Fibroblast of lung (primary cell): ENCODE measurements at places on chromosomes 3 and 15.

GRCh38 chr15:70339571-70340493, 242.1 kb upstream of the TLE3 start:
- DNase-seq = peak; percentile 67

DNA sequence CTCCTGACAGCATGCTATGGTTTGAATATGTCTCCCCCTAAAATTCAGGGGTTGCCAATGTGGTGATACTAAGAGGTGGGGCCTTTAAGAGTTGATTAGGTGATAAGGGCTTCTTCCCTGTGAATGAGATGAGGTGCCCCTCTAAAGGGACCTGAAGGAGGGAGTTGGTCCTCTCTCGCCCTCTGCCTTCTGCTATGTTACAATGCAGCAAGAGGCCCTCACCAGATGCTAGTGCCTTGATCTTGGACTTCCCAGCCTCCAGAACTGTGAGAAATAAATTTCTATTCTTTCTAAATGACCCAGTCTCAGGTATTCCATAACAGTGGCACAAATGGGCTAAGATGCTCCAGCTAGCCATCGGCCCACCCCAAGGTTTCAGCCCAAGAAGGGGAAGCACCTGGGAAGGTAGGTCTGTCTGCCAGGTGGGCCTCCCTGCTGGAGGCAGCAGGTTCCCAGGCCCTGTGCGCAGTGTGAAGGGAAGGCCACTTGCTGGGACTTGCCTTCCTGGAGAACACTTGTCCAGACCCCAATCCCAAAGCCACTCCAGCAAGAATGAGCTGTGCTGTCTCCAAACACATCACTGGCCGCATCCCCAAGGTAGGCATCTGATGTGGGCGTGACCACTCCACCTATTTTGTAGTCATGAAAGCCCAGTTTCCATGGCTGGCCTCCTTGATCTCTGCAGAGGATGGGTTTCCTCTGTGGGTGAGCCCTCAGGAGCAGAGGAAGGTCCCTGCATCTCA, 9.0 kb downstream of the TGM4 start:
- no peak for DNase-seq

DNA sequence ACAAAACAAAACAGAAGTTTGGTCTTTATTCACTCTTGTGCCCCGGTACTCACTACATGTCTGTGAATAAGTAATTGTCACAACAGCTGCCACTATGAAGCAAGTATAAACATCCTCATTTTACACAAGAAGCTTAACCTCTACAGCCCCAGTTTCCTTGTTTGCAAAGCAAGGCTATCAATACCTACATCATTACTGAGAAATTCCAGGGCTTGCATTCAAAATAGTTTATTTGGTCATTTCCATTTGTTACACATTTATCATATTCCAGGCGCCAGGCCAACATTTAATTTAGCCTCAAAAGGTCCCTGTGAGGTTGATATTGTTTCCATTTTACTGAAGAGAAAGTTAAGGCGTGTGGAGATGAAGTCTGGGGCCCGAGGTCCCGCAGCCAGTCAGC, 161.4 kb upstream of the LRTM1 start:
- peak; percentile 42 for DNase-seq

GRCh38 chr3:48232232-48232631, 8.7 kb upstream of the ZNF589 start:
- DNase-seq = no peak

DNA sequence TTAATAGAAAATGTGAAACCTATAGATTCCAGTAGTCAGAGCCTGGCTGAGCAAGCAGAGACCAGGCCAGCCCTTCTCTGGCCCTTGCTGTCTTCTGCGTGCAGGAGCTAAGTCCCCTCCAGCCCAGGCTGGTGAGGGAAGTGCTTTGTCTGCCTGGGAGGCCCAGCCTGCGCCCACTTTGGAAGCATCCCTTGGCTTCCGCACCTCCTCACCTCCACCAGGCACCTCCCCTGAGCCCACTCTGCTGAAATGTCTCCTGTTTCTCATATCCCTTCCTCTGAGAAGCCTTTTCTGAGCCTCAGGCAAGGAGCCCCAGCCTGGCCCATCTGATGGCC, 45.3 kb downstream of the ALDH1L1 start:
- no peak for DNase-seq

GRCh38 chr15:31438601-31439265, 112.1 kb downstream of the KLF13 start:
- no peak for DNase-seq

DNA sequence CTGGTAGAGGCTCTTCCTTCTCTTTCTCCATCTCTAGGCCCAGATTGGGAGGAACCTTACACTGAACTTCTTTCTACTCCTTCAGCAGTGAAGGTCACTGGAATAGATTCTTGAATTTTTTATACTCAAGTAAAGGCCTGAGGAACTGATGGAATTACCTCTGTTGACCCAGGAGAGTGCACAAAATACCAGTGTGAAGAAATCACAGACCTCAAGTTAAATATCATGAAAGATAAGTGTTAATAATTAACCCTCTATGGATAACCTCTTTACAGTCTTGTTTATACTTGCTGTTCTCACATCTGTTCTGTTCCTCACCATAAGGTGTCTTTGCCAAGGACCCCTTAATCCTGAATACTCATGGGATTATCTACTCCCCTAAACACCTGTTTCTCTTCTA, 244.4 kb upstream of the STAC start:
- no peak for DNase-seq

DNA sequence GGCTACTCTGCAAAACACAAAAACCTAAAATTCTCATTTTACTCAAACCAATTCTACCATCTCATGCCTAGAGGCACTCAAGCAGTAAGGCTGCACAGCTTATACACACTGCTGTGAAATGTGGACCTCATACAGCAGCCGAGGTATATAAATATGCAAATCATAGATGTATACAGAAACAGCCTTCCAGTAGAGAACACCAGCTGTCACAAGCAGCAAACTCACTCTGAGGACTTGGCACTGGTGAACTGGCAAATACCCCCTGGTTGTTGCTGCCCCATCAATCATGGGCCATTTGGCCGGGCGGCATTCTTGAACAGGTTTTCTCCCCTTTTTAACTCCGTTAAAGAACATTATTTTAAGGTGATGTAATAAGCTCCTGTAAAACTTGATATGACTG, 378.0 kb downstream of the LSAMP start:
- no peak for DNase-seq

GRCh38 chr3:33732394-33732793, 14.3 kb upstream of the CLASP2 start:
- no peak for DNase-seq

- DNase-seq = no peak
Measured at GRCh38 chr3:126338790-126339288, 18.4 kb downstream of the KLF15 start.

GRCh38 chr15:59839906-59840305, 150.8 kb upstream of the BNIP2 start:
- DNase-seq = no peak

GRCh38 chr3:148513096-148513543, 184.6 kb upstream of the AGTR1 start:
- DNase-seq = peak; percentile 24

- DNase-seq = peak; percentile 69
Measured at GRCh38 chr3:36663666-36664291, 100.6 kb downstream of the DCLK3 start.

DNA sequence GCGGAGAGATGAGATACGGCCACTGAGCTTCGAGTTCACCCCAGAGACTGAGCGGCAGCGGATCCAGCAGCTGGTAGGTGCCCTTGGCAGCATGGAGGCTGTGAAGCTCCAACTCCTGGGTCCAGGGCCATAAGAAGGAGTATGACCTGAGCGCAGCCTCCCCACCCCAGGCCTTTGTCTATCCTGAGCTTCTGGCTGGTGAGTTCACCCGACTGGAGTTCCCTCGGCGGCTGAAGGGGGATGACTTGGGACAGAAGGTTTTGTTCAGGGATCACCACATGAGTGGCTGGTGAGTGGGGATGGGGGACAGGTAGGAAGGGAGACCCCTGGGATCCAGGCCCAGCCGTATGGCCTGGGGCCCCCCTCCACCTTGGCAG, 2.6 kb downstream of the PPM1M start:
- DNase-seq = no peak

GRCh38 chr3:11803977-11804892, 42.5 kb downstream of the TAMM41 start:
- peak; percentile 50 for DNase-seq

- DNase-seq = peak; percentile 60
Measured at GRCh38 chr15:51135276-51135675, 40.6 kb upstream of the TNFAIP8L3 start.

DNA sequence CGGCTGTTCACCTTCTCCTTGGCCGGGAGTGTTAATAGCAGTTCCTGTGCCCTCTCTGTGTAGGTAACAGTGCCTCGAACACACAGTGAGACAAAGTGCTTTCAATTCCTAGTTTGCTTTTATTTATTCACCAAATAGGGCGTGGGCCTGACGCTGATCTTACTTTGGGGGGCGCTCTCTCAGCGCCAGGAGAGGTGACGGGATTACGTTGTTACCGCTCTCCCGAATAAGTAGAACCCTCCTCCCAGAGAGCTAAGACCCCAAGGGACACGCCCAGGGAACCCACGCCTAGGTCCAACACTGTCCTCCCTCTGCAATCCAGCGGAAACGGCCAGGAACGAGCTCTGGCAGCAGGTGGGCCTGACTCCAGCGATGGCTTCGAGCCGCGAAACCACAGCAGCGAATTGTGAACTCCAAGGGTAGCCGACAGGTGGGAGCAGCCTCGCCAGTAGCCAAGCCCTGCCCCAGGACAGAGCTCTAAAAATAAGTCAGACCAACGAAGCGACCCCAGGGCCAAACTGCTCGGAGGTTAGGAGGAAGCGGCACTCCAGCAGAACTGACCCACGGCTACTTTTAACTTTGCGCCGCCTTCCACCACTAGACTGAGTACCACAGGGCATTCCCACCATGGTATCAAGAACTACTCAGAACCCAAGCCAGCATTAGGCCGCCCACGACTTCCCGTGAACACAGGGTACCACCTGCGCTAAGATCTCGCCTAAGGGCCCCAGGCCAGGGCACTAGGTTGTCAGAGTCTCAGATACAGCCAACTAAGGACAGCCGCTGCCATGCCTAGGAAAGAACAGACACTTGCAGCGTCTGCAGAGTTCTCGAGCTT, 1.6 kb upstream of the SIN3A start:
- DNase-seq = peak; percentile 29

DNA sequence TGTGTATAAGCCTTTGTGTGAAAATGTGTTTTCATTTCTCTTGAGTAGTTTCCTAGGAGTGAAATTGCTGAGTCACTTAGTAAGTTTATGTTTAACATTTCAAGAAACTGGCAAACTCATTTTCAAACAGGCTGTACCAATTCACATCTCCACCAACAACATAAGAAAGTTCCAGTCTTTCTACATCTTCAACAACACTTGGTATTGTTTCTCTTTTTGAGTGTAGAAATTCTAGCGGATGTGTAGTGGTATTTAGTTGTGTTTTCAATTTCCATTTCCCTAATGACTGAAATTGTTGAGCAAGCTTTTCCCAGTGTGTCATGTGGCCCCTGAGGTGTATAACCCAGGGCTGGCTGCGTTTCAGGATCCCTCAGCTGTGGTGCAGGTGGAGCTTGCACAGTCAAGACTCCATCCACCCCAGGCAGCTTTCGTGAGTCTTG, 258.5 kb downstream of the PDCD6IP start:
- no peak for DNase-seq

- no peak for DNase-seq
Measured at GRCh38 chr3:183857863-183858262, 26.8 kb downstream of the PARL start.

GRCh38 chr15:48644827-48645557, 517 bp downstream of the FBN1 start:
- DNase-seq = peak; percentile 69

GRCh38 chr15:48267766-48268165, 61.7 kb downstream of the SLC12A1 start:
- DNase-seq = no peak
